ENCODE measurements at places on chromosomes 1 and 21.

- no peak for DNase-seq
These were observed 67.1 kb downstream of the CD58 start for GRCh38 chr1:116503546-116504307.

DNA sequence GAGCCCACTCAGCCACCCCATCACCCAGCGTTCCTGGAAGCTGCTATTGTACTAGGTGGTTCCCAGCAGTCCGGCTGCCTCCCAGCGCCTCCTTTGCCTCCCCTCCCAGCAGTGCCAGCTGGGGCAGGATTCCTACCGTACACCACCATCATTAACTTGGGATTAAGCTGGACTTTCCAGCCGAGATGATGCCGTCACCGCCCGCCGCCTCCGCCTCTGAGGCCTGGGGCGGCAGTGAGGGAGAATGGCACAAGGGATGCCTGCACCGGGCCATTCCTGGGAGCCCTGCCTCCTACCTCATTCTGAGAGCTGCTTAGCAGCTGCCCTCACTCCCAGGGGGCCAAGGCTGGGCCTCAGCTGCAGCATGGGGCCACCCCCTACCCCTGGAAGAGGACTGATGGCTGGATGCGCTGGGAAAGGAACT, 13.2 kb downstream of the CNTN2 start:
- DNase-seq = no peak

- no peak for DNase-seq
These were observed 15.1 kb upstream of the MX1 start for GRCh38 chr21:41410767-41411448.

DNA sequence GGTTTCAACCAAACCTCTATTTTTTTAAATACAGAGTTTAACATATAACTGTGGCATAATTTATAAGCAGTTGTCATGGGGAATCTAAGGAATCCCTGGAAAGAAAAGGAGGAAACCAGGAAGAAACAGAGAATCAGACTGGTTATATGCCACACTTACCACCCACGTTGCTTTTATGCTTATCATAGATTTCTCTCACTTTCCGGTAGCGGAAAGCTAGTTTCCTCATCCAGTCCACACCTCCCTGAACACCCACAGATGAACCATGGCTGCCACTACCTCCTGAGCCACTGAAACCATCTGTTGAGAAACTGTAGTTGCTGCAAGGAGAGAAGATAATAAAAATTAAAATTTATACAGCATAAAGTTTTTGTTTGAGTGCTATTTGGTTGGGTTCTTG, 33.5 kb downstream of the XKR8 start:
- DNase-seq = no peak

GRCh38 chr1:55428944-55429931, 214.1 kb upstream of the USP24 start:
- DNase-seq = peak; percentile 50

GRCh38 chr1:67489643-67490042, 59.4 kb upstream of the SERBP1 start:
- DNase-seq = no peak

- DNase-seq = no peak
These were observed 17.5 kb upstream of the PDIK1L start for GRCh38 chr1:26094076-26094669.
